Mesenteric fat pad (tissue), 1 donor: ENCODE measurements at places on chromosomes 13 and 19.

GRCh38 chr19:49152119-49152550 lies 3.1 kb downstream of the HRC start:
- no peak for DNase-seq

DNA sequence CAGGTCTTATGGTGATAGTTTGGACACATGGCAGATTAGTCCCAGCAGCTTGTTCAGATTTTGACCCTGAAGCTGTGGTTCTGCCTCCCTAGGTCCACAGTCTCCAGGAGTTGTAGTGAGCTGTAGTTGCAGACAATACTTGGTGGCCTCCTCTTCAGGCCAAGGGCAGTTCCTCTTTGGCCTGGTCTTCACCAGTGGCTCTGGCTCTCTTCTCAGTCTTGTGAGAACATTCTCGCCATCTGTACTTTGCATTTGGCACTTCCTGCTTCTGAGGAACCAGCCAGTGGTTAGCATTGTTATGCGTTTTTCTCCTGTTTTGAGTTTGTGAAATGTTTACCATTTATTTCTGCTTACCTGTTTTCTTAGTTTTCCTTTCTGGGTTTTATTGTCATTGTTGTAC lies 40.7 kb downstream of the PCCA start:
- DNase-seq, result no peak

DNA sequence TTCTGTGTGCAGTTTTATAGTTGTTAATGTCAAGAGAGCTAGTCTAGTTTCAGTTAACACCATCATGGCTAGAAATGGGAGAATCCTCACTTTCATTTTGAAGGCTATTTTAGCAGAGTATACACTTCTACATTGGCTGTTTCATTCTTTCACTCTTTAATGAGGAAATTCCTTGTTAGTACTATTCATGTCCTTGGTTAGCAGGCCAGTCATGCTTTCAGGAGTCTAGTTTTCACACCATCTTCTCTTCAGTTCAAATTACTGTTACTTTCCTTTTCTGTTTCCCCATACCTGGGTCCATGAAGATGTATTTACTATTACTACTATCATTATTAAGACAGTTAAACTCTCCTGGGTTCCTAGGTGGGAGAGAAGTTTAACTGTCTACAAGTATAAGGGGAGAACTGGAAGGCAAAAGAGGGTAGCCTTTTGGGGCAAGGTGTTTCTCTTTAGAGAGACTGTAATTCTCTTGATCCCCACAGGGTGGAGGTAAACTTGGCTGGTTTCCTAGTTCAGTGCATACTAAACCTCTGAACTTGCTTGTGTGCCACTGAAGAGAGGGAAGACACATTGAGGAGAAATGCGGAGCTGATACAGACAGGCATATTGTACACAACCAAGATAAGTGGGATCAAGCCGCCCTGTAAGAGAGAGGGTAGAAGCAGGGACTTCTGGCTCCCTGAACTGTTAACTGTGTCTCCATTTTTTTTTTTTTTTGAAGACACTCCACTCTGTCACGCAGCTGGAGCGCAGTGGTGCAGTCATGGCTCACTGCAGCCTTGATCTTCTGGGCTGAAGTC lies 41.3 kb upstream of the IGFL4 start:
- DNase-seq, result no peak

- DNase-seq, result no peak
Observed at GRCh38 chr19:35074426-35075201, 33.1 kb downstream of the HPN start.

- DNase-seq, result no peak
Observed at GRCh38 chr19:2062770-2063169, 11.7 kb upstream of the MKNK2 start.
